Left ventricle myocardium inferior (tissue), 1 donor: ENCODE measurements at places on chromosomes 2 and 18.
A peak's percentile ranks its signal among the peaks of the same experiment; 100 is the strongest.

DNA sequence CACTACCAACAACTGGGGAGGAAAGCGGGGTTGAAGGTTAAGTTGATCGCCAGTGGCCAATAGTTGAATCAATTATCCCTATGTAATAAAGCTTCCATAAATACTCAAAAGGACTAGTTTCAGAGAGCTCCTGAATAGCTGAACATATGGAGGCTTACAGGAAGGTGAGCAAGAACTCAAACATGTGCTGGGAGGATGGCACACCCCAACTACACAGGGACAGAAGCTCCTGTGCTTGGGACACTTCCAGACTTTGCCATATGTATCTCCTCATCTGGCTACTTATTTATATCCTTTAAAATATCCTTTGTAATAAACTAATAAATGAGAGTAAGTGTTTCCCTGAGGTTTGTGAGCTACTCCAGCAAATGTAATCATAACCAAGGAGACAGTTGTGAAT is 115.7 kb downstream of the HNMT start:
- DNase-seq = no peak

GRCh38 chr18:70337139-70337972 is 48.5 kb downstream of the SOCS6 start:
- no peak for DNase-seq

DNA sequence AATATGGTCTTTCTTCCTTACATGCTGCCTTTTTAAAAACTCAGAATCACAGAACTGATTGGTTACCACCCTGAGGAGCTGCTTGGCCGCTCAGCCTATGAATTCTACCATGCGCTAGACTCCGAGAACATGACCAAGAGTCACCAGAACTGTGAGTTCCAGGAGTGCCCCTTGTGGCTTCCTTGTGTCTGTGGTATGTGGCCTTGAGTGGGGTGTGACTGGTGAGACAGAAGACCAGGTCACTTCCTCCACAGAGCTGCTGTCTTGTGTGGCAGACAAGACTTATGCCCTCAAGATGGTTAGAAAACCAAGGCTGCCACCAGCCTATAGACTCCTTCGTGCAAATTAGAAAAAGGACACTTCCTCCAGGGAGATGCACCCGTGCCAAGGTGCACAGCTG is 72.6 kb downstream of the EPAS1 start:
- no peak for DNase-seq

DNA sequence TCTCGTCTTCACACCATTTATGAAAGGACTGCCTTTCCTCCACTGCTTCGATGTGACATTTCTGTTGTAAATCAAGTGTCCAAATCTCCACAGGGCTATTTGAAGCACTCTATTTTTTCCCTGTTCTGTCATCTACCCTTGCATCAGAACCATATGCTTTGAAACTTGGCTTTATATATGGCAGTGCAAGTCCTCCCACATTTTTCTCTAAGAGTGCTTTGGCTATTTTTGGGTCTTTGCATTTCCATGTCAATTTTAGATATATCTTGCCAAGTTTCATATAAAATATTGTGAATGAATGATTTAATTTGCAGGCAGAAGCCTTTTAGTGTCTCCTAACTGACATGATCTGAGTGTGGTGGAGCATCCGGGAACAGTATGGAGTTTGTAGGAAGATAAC is 37.8 kb upstream of the CBLN2 start:
- no peak for DNase-seq

GRCh38 chr2:41910126-41910525 is 137.7 kb upstream of the PKDCC start:
- no peak for DNase-seq

DNA sequence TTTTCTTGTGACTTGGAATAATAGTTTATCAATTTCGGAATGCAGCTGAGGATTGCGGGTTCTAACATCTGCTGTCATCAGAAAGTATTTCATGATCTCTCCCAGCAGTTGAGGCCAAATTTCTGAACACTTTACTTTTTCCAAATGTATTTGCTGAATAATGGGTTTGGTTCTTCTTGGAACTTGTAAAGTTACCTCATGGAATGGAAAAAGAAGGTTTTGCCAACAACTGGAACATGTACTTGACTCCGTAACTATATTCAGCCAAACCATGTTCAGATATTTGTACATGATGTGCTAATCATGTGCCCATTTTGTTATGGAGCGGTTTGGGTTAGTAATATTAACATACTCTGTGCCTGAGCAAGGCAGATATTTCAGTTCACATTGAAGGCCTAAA is 119.6 kb downstream of the LCLAT1 start:
- no peak for DNase-seq

DNA sequence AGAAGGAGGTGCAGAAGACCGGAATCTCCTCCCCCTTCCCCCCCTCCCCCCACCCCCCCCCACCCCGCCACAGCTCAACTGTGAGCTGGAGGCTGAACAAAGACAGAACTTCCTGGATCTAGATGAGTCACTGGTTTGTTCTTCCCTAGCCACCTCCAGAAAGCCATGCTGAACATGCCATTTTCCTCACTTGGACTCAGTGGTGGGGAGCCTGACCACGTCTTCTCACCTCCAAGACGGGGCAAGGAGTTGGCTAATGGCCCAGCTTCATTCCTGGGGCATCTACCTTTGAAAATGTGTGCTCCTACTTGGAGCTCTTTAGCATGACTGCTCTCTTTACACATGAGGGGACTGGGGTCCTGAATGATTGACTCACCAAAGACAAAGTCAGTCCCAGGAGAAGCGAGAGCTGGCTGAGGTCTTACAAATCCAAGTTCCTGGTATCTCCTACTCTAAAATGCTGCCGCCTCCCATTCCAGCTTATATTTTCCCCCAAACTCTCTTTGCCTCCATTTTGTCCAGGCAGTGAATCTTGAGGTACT is 22.6 kb upstream of the FZD5 start:
- DNase-seq = no peak

DNA sequence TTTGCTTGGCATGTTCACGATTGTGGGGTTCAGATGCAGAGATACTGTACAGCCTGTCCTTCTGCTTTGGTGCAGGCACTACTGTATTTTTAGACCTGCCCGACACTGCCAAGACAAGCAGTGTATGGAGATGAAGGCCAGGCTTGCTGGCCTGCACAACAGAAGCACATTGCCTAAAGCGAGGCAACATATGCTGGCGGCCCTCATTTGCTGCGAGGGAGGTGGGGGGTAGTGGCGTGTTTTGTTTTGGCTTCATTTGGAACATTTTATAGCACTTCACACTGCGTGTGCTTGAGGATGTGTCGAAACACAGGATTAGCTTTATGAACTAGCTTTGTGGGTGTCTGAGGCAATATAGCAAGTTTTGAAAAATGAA is 27.0 kb downstream of the TMEM182 start:
- peak; percentile 58 for DNase-seq

- DNase-seq = no peak
Measured at GRCh38 chr2:207847807-207848544, 78.3 kb upstream of the FZD5 start.

- DNase-seq = no peak
Measured at GRCh38 chr2:223729781-223730180, 107.6 kb downstream of the AP1S3 start.

- DNase-seq = no peak
Measured at GRCh38 chr18:59814891-59815290, 84.9 kb upstream of the PMAIP1 start.

GRCh38 chr18:78831603-78832002 is 148.0 kb upstream of the SALL3 start:
- no peak for DNase-seq

DNA sequence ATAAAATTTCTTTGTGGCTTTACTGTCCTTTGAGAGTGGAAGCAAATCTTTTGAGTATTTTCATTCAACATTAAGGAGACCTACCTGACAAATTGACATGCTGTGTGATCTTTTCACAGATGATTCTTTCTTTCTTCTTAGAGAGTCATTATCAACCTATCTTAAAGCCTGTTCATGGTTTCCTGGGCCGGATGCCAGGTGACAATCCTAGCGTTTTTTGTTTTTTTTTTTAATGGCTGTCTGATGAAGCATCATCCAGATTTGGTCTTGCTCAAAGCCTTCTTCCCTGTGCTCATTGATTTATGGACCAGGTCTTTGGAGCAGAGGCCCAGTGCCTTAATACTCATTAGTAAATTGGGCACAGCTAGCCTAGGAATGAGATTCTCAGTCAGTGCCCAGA is 9.8 kb upstream of the MGAT5 start:
- DNase-seq = no peak

- DNase-seq = no peak
Measured at GRCh38 chr2:145906354-145906753, 1386.4 kb upstream of the ZEB2 start.

GRCh38 chr18:40976050-40976449 is 979.0 kb upstream of the PIK3C3 start:
- DNase-seq = no peak

DNA sequence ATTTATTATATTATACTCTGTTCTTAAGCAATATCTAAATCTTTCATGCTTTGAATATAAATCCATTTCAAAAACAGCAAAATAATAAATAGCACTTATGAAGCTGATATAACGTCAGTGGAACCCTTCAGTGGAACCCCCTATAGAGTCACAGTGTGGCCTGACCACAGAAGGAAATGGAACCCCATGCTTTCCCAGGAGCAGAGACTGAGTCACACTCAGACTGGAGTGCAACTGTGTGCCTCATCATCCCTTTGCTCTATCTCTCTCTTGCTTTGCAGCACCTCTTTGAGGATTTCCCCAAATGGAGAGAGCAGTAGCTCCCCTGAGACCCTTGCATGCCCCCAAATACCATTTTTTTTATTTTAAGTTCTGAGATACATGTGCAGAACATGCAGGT is 13.1 kb downstream of the NXPH2 start:
- no peak for DNase-seq
